Common myeloid progenitor, CD34-positive (primary cell): ENCODE measurements at places on chromosomes 7 and 10.

- no peak overlapping the region for H3K4me3 ChIP-seq
- H3K27ac ChIP-seq: no peak overlapping the region
- DNase-seq: no peak
- no peaks in the 10 kb centered on the region for H3K36me3 ChIP-seq
- peaks cover 3% of the 10 kb centered on the region for H3K4me1 ChIP-seq
These were observed 1272.5 kb upstream of the CELF2 start for GRCh38 chr10:9745158-9745557.

- no peak overlapping the region for H3K4me3 ChIP-seq
- no peaks in the 10 kb centered on the region for H3K36me3 ChIP-seq
- H3K27ac ChIP-seq: peak overlapping the region; percentile 72
- H3K4me1 ChIP-seq: peaks cover 16% of the 10 kb centered on the region
- H3K27me3 ChIP-seq: no peaks in the 10 kb centered on the region
These were observed 4.1 kb upstream of the NT5C2 start for GRCh38 chr10:103197174-103197573.

GRCh38 chr7:138944592-138944991 is 36.6 kb downstream of the KIAA1549 start:
- H3K27me3 ChIP-seq: no peaks in the 10 kb centered on the region
- no peaks in the 10 kb centered on the region for H3K36me3 ChIP-seq
- H3K27ac ChIP-seq: no peak overlapping the region
- H3K4me3 ChIP-seq: no peak overlapping the region
- peaks cover 28% of the 10 kb centered on the region for H3K4me1 ChIP-seq

GRCh38 chr7:66638309-66639099 is 9.8 kb downstream of the KCTD7 start:
- no peak for DNase-seq
- no peak overlapping the region for H3K27ac ChIP-seq

GRCh38 chr10:24114556-24114955 is 94.4 kb upstream of the KIAA1217 start:
- no peaks in the 10 kb centered on the region for H3K36me3 ChIP-seq
- no peaks in the 10 kb centered on the region for H3K4me1 ChIP-seq
- H3K27me3 ChIP-seq: no peaks in the 10 kb centered on the region
- no peak overlapping the region for H3K27ac ChIP-seq
- H3K4me3 ChIP-seq: no peak overlapping the region

GRCh38 chr10:13001041-13001886 is at the start of gene CCDC3:
Gene CCDC3, minus strand, starts transcription at chr10:13001713. Its CDS starts 143 bp downstream, at chr10:13001570.
- H3K4me1 ChIP-seq: peaks cover 8% of the 10 kb centered on the region
- H3K36me3 ChIP-seq: no peaks in the 10 kb centered on the region
- H3K27ac ChIP-seq: no peak within 1 kb of the TSS
- DNase-seq: no peak
- peaks cover 37% of the 10 kb centered on the region for H3K27me3 ChIP-seq

DNA sequence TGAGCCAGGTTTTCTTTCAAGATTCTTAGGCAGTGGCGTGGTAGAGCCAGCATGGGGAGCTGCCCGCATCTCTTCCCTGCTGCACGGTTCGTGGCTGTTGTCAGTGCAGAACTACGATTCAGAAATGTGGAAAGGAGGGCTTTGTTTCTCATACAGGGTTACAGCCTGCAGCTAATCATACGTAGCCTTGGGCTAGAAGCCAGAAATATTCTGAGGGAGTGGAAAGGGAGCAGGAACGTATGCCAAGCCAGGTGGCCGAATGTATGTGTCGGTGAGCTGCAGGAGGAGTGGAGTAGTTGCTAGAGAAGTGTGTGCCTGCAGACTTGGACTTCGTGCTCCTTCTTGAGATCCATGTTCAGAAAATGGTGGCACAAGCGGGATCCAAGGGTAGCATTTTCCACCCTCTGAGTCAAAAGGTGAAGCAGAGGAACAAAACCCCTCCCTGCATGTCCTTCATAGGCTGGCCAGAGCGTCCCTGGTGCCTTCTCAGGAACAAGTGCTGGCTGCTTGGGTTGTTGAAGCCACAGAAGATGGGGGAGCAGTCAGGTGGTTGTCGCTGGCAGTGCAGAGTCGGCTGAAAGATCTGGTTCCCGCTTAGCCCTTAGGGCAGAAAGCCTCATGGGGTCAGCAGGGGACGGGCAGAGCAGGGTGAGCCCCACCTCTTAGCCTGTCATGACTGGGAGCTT is 40.9 kb downstream of the LANCL2 start:
- no peaks in the 10 kb centered on the region for H3K27me3 ChIP-seq
- DNase-seq: no peak
- no peak overlapping the region for H3K27ac ChIP-seq
- no peak overlapping the region for H3K4me3 ChIP-seq
- H3K4me1 ChIP-seq: no peaks in the 10 kb centered on the region
- H3K36me3 ChIP-seq: peaks cover 5% of the 10 kb centered on the region

DNA sequence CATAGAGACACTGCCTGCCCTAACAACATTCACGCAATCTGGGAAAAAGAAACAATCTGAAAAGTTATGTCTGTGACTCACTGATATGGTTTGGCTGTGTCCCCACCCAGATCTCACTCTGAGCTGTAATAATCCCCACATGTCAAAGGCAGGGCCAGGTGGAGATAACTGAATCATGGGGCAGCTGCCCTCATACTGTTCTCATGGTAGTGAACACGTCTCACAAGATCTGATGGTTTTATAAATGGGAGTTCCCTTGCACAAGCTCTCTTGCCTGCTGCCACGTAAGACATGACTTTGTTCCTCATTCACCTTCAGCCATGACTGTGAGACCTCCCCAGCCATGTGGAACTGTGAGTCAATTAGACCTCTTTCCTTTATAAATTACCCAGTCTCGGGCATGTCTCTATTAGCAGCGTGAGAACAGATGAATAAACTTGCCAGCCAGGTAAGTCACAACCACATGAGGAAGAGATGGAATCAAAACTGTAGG is 341.5 kb upstream of the AOAH start:
- no peak overlapping the region for H3K4me3 ChIP-seq
- no peaks in the 10 kb centered on the region for H3K27me3 ChIP-seq
- peak; percentile 17 for DNase-seq
- peaks cover 42% of the 10 kb centered on the region for H3K36me3 ChIP-seq

DNA sequence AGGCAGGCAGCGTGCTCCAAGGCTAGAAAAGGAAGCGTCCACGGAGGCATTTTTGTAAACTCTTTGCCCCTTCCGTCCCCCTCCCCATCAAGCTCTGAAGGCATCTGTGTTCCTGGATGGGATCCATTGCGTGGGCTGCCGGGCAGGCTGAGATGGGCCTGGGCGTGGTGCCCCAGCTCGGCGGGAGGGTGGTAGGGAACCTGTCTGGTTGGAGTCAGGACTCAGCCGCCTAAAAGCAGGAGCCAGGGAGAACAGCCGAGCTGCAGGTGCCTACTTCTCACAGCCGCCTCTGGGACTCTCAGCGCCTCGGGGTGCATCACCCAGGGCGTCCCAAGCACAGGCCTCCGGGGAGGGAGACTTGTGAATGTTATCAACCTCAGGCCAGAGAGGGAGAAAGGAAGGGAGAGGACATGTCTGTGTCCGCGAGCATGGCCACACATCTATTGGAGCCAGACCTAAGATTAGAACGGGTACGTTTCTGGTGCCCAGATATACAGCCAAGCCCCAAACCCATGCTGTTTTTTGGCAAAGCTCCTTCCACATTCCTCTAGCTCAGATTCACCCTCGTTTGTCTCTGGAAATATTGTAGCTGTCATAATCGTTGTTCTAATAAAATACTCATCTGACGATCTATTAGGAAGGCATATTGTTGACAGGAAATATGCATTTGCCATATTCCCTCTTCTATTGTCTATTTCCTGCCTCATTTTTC is 48.6 kb upstream of the CTBP2 start:
- H3K27ac ChIP-seq: no peak overlapping the region
- H3K4me1 ChIP-seq: no peaks in the 10 kb centered on the region
- no peak overlapping the region for H3K4me3 ChIP-seq
- H3K27me3 ChIP-seq: no peaks in the 10 kb centered on the region

DNA sequence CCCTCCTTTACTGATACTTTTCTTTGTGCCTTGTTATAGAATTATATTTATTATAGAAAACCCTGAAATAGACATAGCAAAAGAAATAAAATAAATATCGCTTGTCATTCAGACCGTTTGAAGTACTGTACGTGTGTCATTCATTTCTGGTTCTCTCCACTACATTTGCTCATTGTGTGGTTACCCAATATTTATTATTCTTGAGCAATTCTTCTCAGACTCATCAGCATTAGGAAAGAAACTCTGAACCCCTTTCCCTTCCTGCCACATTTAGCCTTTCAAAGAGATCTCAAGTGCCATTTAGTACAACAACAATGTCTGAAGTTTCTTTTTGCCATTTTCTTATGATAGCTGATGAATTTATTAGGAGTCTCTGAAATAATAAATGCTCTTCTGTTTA is 154.1 kb downstream of the KIAA1217 start:
- H3K4me1 ChIP-seq: no peaks in the 10 kb centered on the region
- H3K27me3 ChIP-seq: no peaks in the 10 kb centered on the region
- H3K36me3 ChIP-seq: no peaks in the 10 kb centered on the region
- no peak overlapping the region for H3K27ac ChIP-seq

- DNase-seq: no peak
- H3K36me3 ChIP-seq: no peaks in the 10 kb centered on the region
- no peaks in the 10 kb centered on the region for H3K27me3 ChIP-seq
- no peak within 1 kb of the TSS for H3K27ac ChIP-seq
- no peaks in the 10 kb centered on the region for H3K4me1 ChIP-seq
These were observed at the start of gene LLCFC1 for GRCh38 chr7:142939226-142939910. Gene LLCFC1, plus strand, starts transcription at chr7:142939484. Its CDS starts 138 bp downstream, at chr7:142939622.

- H3K27ac ChIP-seq: no peak overlapping the region
- H3K27me3 ChIP-seq: no peaks in the 10 kb centered on the region
- DNase-seq: no peak
- H3K4me3 ChIP-seq: no peak overlapping the region
- no peaks in the 10 kb centered on the region for H3K36me3 ChIP-seq
These were observed 131.1 kb upstream of the TBX20 start for GRCh38 chr7:35384761-35385700.

DNA sequence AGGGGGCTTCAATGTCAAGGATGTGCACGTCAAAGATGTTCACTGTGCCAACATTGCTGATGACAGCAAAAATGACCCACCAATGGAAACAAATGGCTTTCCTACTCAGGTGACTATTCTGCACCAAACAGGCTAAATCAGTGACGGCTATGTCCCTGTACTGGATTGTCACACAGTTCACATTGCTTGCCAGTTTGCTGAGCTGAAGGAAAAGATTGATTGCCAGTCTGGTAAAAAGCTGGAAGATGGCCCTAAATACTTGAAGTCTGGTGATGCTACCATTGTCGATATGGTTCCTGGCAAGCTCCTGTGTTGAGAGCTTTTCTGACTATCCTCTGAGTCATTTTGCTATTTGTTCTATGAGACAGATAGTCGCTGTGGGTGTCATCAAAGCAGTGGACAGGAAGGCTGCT is 202.2 kb upstream of the ETV1 start:
- no peak for DNase-seq
- no peaks in the 10 kb centered on the region for H3K27me3 ChIP-seq
- H3K36me3 ChIP-seq: no peaks in the 10 kb centered on the region
- H3K4me1 ChIP-seq: no peaks in the 10 kb centered on the region

- DNase-seq: peak; percentile 89
- no peaks in the 10 kb centered on the region for H3K36me3 ChIP-seq
- H3K4me3 ChIP-seq: no peak overlapping the region
- no peak overlapping the region for H3K27ac ChIP-seq
These were observed 18.7 kb downstream of the TAS2R40 start for GRCh38 chr7:143240291-143241168.

- DNase-seq: peak; percentile 74
- H3K4me3 ChIP-seq: peak overlapping the region; percentile 90
- H3K27ac ChIP-seq: no peak overlapping the region
- no peaks in the 10 kb centered on the region for H3K27me3 ChIP-seq
These were observed 8.1 kb downstream of the SKIDA1 start for GRCh38 chr10:21517134-21518031.

DNA sequence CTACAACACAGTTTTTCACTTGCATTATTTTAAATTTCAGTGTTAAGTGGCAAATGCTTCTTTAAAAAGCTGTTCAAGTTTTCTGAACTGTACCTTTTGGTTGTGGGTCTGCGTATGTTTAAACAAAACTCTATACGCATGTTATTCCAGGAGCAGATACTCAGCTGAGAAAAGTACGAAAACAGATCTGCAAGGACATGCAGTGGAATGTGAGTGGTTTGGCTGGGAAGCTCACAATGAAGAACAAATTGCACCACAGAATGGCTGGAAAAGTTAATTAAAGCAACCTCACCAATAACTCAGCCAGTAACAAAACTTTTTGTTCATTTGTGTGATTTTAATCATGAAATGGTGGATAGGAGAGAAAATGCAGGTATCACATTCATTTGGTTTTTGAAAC is 17.6 kb downstream of the GLI3 start:
- no peaks in the 10 kb centered on the region for H3K36me3 ChIP-seq
- no peaks in the 10 kb centered on the region for H3K27me3 ChIP-seq
- no peak overlapping the region for H3K4me3 ChIP-seq
- DNase-seq: no peak
- H3K27ac ChIP-seq: no peak overlapping the region

- no peaks in the 10 kb centered on the region for H3K36me3 ChIP-seq
- H3K27ac ChIP-seq: no peak overlapping the region
- peaks cover 16% of the 10 kb centered on the region for H3K4me1 ChIP-seq
- DNase-seq: no peak
- H3K27me3 ChIP-seq: no peaks in the 10 kb centered on the region
- no peak overlapping the region for H3K4me3 ChIP-seq
These were observed 18.4 kb downstream of the DLG5 start for GRCh38 chr10:77907900-77908717.

DNA sequence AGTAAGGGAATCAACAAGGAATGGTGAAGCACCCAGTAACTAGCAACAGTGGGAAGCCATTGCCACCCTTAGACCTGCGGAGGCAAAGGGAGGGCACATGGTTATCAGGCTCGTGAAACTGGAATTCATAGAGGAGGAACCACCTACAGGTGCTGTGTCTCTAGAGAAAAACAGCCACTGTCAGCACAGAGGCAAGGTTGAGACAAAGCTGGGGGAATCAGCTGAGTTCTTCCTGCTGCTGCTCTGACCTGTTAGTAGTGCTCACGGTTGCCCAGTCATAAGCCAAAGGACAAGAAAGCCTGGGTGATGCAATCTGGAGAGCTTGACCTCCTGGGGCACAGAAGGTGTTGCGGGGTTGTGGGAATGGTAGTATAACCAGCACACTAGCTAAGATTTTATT is 110.1 kb downstream of the TPST1 start:
- no peak for DNase-seq
- H3K27me3 ChIP-seq: no peaks in the 10 kb centered on the region
- H3K27ac ChIP-seq: no peak overlapping the region
- no peaks in the 10 kb centered on the region for H3K36me3 ChIP-seq
